ENCODE measurements at places on chromosomes 16 and 17.

- DNase-seq: no peak
Measured at GRCh38 chr17:38881600-38882191, 11.8 kb downstream of the LASP1 start.

DNA sequence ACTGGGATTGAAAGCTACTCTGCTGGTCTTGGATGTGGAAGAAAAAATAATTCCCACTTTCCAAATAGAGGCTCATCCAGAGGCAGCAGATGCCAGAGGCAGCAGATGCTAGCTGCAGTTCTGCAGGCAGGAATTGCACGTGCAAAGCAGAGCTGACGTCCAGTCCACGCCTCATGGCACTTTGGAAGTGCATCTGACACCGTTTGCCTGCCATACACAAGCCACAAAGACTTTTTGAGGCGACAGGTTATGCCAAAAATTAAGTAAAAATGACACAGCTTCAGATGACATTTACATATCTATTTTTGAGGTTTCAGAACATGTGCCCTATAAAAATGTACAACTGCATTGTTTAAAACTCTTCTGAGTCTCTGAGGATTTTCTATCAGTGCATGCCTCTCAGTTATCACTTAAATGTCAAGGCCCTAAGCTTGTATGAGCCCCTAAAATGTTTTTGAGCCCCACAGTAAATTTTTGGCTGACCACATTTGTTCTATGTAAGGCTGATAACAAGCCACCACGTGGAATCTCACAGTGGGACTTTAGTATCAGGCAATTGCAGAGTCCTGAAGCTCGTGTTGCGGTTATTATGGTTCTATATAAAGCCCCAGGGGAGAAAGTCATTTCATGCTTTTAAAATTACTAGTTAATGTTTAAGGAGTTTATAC is 239.2 kb downstream of the PRKCA start:
- no peak for DNase-seq

DNA sequence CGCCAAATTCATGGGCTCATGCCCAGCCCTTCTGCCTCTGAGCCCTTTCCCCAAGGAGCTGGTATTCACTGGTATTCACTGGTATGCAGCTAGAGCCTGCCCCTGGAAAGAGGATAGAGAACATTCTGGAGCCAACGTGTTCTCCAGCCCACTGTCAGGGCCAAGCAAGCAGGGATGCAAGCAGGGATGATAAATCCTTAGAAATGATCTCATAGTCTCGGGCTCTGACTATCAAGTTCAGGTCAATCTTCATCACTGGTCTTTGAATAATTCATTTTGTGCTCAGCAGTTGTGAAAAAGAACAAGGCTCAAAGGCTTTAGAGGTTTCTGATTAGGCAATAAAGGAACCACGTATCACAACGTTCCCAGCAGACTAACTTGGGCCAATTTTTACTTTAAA is 57.3 kb downstream of the CACNG5 start:
- DNase-seq: no peak

DNA sequence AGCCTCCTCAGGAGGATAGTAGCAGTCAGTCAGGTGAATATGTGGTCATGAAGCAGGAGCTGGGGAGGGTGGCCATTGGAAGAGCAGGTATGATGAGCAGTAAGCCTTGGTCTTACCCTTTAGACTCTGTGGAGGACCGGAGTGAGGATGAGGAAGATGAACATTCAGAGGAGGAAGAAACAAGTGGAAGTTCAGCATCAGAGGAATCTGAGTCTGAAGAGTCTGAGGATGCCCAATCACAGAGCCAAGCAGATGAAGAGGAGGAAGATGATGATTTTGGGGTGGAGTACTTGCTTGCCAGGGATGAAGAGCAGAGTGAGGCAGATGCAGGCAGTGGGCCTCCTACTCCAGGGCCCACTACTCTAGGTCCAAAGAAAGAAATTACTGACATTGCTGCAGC is 12.7 kb downstream of the SRCAP start:
- DNase-seq: no peak

GRCh38 chr17:37233036-37233435 is 142.7 kb upstream of the C17orf78 start:
- no peak for DNase-seq

- no peak for DNase-seq
Measured at GRCh38 chr17:76884995-76885893, 17.0 kb downstream of the MGAT5B start.

- no peak for DNase-seq
Measured at GRCh38 chr16:1299012-1299867, 10.2 kb upstream of the UBE2I start.

DNA sequence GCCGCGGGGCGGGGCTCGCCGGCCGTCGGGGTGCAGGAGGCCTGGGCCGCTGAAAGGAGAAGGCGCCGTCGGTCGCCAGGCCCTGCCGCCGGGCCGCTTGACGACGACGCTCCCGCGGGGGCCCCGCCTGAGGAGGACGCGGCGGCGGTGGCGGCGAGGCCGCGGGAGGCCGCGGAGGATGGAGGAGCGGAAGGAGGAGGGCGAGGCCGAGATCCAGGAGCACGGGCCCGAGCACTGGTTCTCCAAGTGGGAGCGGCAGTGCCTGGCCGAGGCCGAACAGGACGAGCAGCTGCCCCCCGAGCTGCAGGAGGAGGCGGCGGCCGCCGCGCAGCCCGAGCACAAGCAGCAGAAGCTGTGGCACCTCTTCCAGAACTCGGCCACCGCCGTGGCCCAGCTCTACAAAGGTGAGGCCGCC is 430 bp downstream of the HAPSTR1 start:
- DNase-seq: no peak

DNA sequence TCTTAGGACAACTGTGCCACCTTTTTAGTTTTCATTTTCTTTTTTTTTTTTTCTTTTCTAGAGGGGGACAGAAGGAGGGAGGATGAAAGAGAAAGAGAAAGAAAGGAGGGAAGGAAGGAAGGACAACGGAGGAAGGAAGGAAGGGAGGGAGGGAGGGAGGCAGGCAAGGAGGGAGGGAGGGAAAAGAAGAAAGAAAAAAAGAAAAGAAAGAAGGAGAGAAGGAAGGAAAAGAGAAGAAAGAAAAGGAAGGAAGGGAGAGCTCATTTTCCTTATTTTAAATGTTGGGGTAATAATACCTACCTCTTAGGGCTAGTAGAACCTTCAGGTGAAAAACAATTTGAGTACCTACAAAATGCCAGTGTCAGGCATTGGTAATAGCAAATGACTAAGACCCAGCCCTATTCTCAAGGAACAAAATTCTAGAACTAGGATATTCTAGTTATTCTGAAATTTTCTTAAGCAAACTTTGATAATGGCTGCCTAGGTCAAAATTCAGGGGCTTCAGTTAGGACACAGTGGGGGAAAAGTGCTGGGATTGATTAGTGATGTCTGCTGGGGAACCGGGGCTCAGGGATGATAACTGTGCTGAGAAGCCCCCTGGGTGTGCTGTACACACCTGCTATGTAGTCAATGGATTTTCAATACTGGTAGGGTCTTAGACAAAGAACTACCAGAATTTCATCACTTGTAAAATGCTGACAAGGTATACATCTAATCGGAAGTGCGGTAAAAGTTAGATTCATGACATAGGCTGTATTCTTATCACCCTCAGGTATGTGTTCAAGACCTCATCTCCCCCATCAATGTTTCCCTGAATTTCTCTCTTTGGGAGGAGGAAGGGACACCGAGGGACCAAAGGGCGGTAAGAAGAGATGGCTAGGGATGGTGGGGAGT is 22.7 kb downstream of the ZNF768 start:
- DNase-seq: no peak

DNA sequence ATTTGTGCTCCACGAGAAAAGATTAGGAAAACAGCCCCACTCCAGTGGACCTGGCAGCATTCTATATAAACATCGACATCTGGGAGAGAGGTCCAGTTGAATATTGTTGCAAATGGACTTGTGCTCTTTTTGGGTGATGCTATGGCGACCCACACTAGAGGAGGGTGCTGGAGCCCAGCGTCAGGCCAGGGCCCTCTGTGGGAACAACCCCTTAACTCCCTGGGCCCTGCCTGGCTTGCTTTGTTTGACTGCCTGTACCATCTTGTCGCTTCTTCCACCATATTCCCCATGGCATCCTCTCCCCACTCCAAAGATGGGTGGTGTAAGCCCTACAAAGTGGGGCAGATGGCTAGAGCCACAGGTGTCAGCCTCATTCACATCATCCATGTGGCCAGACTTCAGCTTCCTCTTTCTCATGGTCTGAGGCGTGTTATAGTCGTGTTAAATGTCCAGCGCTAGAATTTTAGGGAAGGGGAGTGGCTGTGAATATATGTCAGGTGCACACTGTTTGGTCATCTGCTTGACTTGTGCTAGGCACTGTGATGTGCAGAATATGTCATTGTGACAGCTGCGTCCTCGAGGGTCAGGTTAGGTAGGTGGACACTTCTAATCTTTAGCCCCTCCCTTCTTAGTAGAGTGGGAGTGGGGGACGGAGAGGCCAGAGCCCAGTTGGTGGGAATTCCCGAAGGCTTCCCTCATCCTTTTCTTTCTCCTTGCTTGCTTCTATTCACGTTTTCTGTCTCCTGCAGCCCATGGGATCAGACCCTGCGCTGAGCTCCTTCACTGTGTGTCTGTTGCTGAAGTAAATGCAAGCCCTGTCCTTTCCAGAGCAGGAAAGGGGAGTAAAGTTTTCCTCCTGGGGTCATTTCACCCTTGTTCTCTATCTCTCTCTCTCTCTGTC is 49.8 kb downstream of the MPRIP start:
- no peak for DNase-seq

GRCh38 chr16:61128545-61129323 is 907.5 kb downstream of the CDH8 start:
- no peak for DNase-seq

- DNase-seq: no peak
Measured at GRCh38 chr17:34703533-34703932, 124.2 kb downstream of the TMEM132E start.

DNA sequence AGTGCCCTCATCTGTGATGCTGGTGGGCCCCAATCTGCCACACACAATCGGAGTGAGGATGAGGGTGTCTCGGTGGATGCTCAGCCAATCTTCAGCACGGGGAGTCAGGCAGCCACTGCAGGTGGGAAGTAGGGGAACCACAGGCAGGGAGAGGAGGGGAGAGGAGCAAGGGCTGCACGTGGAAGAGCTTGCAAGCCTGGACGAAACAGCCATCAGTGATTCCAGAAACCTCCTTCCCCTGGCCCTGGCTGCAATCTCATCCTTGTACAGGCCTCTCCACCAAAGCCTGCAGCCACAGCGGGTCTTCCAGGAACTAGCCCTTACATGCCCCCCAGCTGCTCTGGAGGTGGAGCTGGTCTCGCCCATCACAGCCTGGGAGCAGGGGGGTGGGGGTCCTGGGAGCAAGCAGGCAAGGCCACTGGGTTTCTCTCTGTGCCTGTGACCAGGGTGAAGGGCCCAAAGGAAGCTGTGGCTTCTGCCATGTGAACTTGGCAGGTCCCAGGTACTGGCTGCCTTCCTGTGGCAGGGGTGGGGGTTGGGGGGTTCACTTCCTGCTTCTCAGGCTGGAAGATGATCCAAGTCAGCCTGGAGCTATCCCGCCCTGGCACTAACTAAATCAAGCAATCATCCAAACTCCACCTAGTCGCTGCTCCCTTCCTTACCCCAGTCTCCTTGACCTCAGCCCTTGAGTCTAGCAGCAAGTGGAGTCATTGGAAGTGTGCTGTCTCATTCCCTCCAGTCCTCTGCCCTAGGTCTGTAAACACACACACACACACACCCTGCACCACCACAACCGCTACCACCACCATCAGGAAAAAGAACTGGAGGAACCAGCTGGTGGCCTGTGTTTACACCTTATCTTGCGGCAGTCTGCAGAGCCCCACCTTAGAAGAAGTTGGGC is 29.4 kb upstream of the MLKL start:
- no peak for DNase-seq

DNA sequence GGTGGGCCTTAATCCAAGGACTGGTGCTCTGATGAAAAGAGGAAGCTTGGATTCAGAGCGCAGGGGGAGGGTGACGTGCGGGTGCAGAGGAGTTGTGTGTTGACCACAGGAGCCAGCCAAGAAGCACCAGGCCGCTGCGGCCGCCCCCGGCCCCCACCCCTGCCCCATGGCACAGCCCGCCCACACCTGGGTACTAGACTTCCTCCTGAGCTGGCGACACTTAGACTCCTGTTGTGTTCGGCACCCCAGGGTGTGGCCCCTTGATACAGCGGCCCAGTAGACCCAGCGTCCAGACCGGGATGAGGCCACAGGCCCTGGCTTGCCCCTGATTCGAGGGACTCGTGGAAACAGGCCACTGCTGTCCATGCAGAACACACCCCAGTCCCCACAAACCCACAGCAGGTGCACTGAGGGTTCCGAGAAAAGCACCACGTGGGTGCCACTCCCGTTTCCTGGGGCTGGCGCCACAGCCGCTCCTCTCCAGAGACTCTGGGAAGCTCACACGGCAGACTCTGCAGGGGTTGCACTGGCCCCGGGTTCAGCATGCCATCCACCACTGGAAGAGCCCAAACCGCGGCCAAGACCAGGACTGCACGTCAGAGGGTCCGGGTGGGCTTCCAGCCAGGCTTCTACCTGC is 5.7 kb upstream of the SNAI3 start:
- DNase-seq: no peak

DNA sequence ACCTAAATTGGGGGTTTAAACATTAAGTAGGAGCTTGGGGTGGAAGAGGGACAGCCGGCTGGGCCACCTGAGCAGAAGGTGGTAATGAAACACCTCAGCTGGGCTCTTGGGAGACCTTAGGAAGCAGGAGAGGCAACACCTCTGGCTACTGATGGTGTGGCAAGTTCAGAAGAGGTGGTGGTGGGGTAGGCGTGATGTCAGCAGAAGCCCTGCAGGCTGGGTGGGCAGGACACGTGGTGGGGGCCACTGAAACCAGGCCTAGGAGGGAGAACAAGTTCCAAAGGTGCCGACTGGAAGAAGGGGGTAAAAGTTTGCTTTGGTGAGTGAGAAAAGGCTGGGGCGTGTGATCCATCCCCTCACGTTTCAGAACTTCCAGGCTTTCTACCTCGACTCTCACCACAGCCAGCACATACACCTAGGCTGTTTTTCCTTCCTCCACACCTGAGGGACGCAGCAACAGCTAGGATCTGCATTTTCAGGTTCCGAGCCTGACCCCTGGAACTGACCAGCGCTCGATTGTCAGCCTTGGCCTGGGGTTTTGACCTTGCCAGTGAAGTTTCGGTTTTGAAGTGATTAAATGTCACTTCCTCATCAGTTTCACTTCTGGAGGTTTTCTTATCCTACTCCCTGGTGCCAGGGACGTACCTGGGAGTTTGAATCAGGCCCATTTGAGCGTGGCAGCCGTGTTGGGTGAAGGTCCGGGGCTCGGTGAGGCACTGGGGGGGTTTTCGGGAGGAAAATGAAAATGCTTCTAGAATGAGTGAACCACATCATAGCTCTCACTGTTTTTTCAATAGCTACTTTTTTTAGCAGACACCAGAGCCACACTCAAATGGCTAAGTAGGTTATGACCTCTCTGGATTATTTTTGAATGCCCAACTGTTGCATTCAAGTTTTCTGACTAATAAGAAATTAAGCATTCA is 10.0 kb downstream of the SNN start:
- no peak for DNase-seq

- no peak for DNase-seq
Measured at GRCh38 chr17:56326001-56326359, 172.7 kb downstream of the ANKFN1 start.

- no peak for DNase-seq
Measured at GRCh38 chr17:65142247-65142646, 5.1 kb downstream of the RGS9 start.

GRCh38 chr17:55846745-55847144 is 95.9 kb downstream of the PCTP start:
- no peak for DNase-seq

- no peak for DNase-seq
Measured at GRCh38 chr16:83626204-83626603, 181.6 kb upstream of the HSBP1 start.

Data from glomerular endothelial cell (primary cell).